ENCODE measurements at places on chromosomes 5 and 9.

- no peak for DNase-seq
Observed at GRCh38 chr5:59583810-59584562, 309.5 kb downstream of the PDE4D start.

GRCh38 chr9:81771571-81771970 lies 82.2 kb upstream of the TLE1 start:
- no peak for DNase-seq

DNA sequence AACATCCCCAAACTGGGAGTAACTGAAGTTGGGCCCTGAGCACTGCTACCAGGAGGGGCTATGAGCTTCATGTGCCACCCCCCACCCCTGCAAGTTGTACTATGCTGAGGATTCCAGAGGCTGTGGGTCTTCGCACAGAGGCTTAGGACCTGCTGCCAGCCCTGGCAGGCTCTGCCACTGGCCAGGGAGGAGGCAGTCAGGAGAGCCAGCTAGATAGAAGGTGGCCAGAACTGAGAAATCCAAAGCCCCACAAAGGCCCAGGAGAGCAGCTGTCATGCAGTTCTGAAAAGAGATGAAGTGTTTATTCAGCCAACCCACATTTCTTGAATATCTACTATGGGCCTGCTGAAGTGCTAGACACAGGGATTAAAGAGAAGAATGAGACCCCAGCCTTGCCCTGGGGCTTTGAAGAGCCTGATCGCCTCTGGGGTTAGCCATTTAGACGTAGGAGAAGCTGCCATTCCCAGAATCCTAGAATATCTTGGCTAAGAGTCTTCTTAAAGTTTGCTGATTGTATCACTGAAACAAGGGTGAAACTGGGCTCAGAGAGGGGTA lies 1.4 kb downstream of the ALAD start:
- no peak for DNase-seq

- DNase-seq = no peak
Observed at GRCh38 chr5:139062910-139063663, 135.1 kb downstream of the SIL1 start.

- DNase-seq = no peak
Observed at GRCh38 chr5:65924366-65925043, 1.9 kb upstream of the ERBIN start.

DNA sequence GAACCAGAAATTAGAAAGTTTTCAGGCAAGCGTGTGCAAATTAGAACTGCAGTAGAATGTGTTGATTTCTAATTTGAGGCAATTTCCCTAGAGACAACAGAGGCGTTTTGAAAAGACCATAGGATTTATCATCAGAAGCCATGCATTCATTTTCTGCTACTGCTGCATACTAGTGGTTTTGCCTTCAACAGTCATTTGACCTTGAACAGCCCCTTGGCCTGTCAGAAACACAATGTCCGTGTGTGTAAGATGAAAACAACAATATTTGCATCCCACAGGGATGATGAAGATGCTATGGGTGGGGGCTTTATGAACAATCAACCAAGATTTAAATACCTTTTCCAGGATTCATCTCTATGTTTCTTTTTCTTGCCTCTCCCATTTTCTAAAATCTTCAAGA lies 73.7 kb downstream of the PDE4D start:
- no peak for DNase-seq

DNA sequence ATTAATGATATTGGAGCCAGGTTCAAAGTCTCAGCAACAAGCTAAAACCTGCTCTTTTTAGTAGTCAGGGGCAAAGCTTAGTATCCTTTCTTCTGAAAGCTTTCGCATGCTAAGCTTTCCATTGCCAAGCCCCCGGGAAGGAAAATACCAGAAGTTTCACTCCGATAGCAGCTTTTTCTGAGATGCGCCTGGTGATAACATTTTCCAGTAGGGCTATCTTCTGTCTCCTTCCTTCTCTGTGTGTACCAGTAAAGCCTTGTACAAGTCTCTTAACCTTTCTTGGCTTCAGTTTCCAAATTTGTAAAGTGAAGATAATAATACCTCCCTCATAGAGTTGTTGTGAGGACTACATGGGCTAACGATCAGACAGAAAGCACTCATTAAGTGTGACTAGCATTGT lies 36.7 kb downstream of the DOCK8 start:
- no peak for DNase-seq
